CD4-positive, alpha-beta T cell treated with Interleukin-17A for 4 hours (primary cell): ENCODE measurements at places on chromosomes 1 and 21.
A peak's percentile ranks its signal among the peaks of the same experiment; 100 is the strongest.

- DNase-seq = no peak
Measured at GRCh38 chr1:58768191-58768731, 15.6 kb downstream of the JUN start.

DNA sequence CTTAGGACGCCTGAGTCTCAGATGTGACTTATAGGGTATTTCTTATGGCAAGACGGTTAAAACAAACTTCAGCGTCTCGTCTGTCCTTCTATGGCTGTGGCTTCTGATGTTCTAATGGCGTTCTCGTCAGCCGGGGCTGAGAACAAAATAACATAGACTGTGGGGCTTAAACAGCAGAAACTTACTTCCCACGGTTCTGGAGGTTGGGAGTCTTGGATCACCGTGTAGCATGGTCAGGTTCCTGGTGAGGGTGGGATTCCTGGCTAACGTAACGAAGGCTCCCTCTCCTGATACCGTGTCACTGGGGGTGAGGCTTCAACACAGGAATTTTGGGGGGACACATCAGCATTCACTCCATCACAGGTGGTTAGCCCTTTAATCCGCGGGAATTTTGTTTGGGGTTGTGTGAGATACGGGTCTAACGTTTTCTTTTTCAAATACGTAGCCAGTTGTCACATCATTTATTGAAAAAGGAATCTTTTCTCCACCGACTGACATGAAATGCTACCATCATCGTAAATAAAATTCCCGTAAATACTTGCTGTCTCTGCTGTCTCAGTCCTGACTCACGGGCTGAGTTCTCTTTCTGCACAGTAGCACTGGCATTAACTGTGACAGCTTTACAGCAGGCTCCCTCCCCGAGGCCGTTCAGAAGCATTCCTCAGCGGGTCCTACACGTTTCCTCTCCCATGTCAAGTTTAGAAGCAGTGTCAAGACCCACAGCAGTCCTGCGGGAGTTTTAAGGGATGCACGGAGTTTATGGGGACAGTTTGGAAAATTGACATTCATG, 8.1 kb upstream of the POFUT2 start:
- no peak for DNase-seq

GRCh38 chr1:212466898-212467650, 34.4 kb downstream of the NENF start:
- DNase-seq = no peak

DNA sequence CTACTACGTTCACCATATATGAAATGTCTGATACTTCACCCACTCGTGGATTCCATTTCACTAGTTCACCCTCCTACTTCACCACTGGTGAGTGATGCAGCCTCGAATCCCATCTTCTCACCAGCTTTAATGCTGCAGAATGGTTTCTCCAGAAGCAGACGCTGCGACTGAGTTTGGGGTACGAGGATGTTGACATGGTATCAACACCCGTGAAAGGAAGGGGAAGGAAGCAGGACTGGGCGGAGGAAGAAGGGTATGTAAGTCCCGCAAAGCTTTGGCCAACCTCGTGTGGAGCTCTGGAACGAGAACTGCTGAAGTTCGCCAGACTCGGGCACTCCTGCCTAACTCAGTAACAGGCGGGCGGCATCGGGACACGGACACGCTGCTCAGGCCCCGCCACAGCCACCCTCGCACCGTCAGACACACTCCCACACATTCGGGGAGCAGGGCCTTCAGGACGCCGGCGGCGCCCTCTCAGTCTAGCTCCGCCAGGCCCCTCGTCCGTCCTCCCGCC, 833 bp upstream of the DIP2A start:
- peak; percentile 30 for DNase-seq

- DNase-seq = no peak
Measured at GRCh38 chr1:119372503-119373086, 4.0 kb downstream of the HAO2 start.

DNA sequence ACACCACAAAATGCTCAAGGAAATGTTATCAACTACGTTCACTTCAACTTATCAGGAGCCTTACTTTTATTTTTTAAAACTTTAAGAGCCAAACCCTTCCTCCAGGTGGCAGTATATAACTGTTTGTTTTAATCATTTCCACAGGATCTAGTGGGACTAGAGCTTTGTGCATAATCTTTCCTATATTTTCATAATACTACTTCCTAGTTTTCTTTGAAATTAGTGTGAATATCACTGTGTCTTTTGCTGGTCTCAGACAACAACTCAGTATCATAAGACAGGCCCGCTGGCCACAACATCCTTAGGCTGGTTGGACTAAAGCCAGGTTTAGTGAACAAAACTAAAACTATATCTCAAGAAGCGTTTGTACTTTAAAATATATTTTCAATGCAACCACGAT, 145.5 kb downstream of the TIAM1 start:
- no peak for DNase-seq

DNA sequence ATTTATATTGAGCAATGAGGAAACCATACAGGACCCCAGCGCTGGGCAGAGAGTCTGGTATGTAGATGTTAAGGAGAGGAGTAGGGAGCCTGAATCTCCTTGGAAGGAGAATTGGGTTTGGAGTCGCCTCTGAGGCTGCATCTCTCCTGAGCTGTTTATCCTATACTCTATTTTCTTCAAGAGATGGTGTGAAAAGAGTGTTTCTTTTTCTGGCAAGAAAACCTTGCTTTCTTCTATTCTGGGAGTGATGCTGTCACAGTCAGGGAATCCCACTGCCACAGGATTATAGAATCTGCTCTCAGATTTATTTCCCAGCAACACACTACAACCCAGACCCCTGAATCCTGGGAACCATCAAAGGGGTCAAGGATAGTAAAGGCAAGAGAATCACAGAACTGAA, 3.3 kb downstream of the LURAP1 start:
- no peak for DNase-seq

GRCh38 chr1:44790968-44791801, 3.2 kb upstream of the BEST4 start:
- DNase-seq = no peak

- no peak for DNase-seq
Measured at GRCh38 chr1:24959623-24959975, 29.5 kb upstream of the RUNX3 start.

- peak; percentile 91 for DNase-seq
Measured at GRCh38 chr1:41898191-41898713, 20.5 kb downstream of the HIVEP3 start.

DNA sequence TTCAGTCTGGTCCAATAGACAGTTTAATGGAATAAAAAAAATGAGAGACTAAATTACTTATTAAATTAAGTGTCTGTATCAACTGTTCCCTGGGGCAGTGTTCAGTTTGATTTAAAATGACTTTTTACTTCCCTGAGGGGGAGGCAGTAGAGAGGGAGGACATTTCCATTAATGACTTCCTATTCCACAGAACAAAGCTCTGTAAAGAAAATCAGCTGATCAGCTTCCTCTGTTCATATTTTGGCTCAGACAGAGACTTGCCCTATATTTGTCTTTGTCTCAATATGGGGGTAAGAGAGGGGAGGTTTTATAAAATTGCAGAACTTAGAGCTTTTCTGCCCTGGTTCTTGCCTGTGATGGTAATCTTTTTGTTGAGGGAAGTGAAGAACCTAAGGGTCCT, 8.4 kb downstream of the CFAP126 start:
- no peak for DNase-seq

DNA sequence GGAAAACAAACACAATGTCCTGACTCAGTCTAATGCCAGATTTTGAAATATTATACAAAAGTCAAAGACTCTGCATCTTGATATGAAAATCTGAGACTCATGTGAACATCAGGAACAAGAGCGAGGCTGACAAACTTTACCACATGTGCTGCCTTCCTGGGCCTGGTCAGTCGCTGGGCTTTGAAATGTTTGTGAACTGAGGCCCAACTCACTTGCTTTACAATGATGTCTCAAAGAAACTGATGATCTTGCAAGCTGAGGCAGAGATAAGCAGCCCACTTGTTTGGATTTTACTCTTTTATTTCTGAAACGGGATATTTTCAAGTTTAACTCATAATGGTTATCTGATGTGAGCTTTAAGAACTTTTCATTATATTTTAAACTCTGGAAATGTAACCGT, 2.1 kb downstream of the BCAR3 start:
- no peak for DNase-seq

- no peak for DNase-seq
Measured at GRCh38 chr21:39153842-39154241, 29.4 kb downstream of the PSMG1 start.

GRCh38 chr1:201123866-201124265, 3.1 kb downstream of the ASCL5 start:
- DNase-seq = no peak

GRCh38 chr1:22288593-22289241, 145.8 kb upstream of the WNT4 start:
- no peak for DNase-seq

- DNase-seq = no peak
Measured at GRCh38 chr1:93680076-93680419, 1.6 kb downstream of the BCAR3 start.

- DNase-seq = no peak
Measured at GRCh38 chr1:55337801-55338447, 122.8 kb upstream of the USP24 start.

DNA sequence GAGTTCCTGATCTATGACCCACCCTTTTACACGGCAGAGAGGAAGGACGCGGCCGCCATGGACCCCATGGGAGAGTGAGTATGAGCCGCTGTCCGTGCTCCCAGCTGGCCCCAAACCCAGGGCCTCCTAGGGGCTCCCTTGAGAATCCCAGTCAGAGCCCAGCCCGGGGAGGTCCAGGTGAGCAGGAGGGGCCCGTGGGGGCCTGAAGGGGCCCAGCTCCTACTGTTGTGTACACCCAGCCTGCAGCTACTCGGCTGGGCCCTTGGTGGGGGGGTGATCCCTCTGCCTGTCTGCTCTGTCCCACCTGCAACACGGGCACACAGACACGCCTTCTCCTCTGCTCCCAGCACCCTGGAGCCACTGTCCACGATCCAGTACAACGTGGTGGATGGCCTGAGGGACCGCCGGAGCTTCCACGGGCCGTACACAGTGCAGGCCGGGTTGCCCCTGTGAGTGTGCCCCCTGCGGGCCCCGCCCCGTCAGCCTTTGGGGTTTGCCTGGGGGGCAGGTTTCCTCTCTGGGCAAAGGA, 28.6 kb upstream of the LRRC3 start:
- no peak for DNase-seq

DNA sequence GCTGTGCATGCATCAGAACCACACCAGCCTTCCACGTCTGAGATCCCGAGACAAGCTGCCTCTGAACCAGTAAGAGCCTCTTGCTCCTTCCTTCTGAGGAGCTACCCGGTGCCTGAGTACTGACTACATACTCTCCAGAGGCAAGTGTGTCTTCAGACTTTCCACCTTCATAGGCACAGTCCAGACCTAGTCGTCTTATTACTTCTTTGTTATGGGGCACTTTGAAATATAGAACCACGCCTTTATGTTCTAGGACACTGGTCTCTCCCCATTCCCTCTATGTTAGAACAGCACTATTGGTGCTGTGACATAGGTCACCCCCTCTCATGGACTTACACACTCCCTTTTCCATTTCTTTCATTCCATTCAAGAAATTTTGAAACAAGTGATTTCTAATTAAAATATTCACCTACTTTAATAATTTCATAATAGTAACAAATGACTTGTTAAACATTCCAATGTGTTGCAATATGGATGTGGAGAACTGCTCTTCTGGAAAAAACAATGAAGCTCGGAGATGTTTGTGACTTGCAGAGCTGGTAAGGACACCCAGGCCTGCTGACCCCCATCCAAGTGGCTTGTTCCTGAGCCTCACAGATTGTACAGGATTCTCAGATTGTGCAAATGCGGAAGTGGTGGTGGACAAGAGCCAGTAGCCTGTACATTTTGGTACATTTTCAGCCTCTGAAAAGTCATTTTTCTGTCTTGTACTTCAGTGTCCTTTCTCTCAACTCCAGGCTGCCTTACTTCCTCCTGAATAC, 76.1 kb upstream of the SIPA1L2 start:
- no peak for DNase-seq

- peak; percentile 68 for DNase-seq
Measured at GRCh38 chr1:77281491-77282186, at the start of gene AK5. Gene AK5, plus strand, starts transcription at chr1:77282019. Its CDS starts 295 bp downstream, at chr1:77282314.

- no peak for DNase-seq
Measured at GRCh38 chr21:15841856-15842564, 112.2 kb downstream of the USP25 start.

DNA sequence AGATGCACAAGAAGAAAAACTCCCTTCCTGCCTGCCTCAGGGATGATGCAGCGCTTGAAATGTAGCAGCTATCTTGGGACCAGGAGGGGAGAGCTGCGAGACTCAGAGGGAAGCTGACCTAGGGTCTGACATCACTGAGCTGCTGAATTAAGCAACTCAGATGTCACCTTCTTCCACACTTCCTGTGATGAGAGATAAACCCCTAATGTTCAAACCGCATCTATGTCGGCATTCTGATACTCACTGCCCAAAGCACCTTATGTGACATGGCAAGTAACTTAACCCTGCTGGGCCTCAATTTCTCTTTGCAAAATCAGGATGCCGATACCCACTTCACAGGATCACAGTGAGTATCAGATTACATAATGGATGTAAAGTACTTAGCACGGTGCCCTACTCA, 9.1 kb upstream of the AK2 start:
- DNase-seq = no peak

GRCh38 chr1:149846042-149846441, 53.3 kb upstream of the BOLA1 start:
- DNase-seq = no peak

DNA sequence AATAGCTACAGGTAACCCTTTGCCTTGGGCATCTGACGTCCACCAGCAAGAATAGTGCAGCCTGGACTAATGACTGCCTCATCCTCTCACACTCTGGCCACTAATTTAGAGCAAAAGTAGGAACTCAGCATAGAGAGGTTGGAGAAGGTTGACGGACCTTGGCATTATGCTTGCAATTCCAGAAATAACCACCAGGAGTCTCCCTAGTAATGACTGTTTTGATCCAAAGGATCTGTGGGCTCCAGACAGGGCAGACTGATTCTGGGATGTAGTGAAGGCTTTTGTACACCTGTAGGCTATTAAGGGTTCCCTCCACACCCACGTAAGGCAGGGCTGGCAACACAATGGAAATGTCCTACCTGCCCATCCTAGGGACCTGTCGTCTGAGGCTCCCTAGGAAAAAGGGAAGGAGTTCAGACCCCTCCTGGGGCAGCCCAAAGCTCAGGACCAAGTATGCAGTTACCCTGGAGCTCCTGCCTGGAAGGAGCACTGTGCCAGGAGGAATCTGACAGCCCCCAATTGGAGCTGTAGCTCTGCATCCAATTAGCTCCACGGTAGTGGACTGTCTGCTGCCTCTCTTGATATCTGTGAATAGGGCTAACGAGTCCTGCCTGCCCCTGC, 91.0 kb upstream of the TMEM51 start:
- DNase-seq = no peak

GRCh38 chr1:176460544-176461336, 2.2 kb upstream of the PAPPA2 start:
- DNase-seq = no peak
